ENCODE measurements at places on chromosomes 5 and 9. TPM values are rescaled to one million over a fixed set of nuclear protein-coding genes. Genes with fewer than 3 reads are reported as not detected.

The MARCOL gene
- total RNA-seq, result not detected

The DNAJC18 gene
- 9.0 TPM for total RNA-seq

GRCh38 chr9:76353280-76353679 lies 40.9 kb downstream of the RFK start:
- DNase-seq, result no peak

DNA sequence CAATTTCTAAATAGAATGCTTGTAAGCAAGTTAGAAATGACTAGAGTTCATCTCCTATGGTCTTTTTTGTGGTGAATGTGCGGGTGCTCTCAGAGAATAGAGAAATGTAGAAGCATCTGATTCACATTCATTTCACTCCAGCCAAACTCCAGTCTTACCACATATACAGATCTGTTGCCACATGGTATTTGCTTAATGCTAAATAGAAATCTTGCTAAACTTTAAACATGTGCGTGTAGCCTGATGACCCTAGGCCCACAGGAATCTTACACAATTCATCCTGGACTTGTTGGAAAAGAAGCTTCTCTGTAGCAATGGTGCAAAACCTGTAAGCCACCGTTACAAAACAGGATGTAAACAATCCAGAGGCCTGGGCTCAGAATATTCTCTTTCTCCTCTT lies 135.2 kb downstream of the PCSK1 start:
- DNase-seq, result no peak

DNA sequence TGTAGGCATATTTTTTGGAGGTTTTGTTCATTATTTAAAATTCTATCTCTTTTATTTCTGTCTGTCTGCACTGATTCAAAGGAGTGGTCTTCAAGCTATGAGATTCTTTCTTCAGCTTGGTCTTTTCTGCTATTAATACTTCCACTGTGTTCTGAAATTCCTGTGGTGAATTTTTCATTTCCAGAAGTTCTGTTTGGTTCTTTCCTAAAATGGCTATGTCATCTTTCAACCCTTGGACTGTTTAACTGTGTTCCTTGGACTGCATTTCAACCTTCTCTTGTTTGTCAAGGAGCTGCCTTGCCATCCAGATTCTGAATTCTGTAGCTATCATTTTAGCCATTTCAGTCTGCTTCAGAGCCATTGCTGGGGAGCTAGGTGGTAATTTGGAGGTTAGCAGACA lies 76.3 kb downstream of the CERT1 start:
- DNase-seq, result no peak
